Choroid plexus epithelial cell (primary cell): ENCODE measurements at places on chromosomes 2 and 18.

DNA sequence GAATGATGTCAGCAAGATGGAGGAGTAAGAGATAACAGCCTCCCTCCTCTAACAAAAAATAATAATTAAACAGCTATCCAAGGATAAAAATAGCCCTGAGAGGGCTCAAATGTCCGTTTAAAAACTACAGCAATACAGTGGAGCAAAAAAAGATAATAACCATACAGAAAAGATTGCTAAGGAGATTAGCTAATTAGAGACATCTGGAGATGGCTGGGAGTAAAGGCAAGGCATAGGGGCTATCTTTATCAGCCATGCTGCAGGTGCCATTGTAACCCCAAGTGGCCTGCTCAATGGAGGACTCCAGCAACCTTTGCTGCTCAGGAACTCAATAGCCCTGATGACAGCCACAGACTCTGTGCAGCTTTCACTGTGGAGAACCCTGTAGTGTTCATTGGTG, 42.7 kb downstream of the MDH1 start:
- DNase-seq, result no peak

- DNase-seq, result no peak
Observed at GRCh38 chr2:113834051-113834730, 55.7 kb upstream of the ACTR3 start.

GRCh38 chr18:80197528-80197927, 49.8 kb downstream of the PARD6G start:
- peak; percentile 17 for DNase-seq

DNA sequence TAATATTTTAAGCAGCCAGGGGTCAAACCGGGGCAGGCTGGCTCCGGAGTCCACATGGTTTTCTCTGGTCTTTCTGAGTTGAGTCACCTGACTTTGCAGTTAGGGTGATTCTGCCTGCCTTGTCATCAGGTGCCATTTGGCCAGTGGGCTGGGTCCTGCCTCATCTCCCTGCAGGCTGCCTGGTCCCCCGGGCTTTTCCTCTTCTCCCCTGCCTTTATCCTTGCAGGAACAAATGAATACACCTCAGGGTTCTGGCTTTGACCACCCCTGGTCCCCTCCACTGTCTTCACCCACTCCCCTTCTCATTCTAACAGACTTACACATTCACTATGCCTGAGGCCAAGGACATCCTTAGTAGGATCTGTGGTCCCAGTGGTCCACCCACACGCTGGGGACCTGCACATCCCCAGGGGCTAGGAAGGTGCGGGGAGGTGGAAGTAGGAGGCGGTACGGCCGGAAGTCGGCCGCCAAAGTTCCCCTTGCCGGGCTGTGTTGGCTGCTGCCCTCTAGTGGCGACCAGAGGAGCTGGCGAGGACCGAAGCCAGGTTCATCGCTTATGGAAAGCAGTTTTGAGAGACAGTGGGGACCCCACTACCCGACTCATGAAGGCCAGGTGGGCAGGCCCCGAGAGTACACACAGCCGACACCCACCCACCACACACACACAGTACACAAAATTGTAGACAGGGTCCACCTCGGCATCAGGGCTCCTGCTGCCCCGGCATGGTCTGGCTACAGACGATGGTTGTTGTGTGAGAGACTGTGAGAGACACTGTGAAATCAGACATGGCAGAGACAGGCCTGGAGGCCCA, 6.3 kb upstream of the TEX261 start:
- DNase-seq, result peak; percentile 76
